GM03348 (cell line): ENCODE measurements at places on chromosomes 11 and 22.

- no peak for DNase-seq
Observed at GRCh38 chr11:72744474-72744873, 7.7 kb downstream of the ARAP1 start.

DNA sequence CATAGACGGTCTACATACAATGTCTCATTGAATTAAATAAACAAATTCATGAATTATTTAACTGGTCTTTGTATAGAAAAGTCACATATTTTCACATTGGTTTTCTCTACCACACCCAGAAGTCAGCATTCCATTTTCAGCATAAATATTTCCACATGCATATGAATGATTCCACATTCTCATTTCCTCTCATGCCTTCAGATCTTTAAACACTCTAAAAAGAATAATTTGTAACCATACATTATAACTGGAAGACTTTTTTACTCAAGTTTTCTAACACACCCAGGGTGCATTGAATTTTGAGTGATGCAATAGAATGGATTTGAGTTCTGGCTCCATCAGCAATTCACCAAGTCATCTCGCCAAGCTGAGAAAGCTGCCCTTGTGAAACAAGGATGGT is 501.8 kb upstream of the TENM4 start:
- DNase-seq: no peak

GRCh38 chr11:45332276-45332934 is 46.3 kb upstream of the SYT13 start:
- DNase-seq: peak; percentile 82

DNA sequence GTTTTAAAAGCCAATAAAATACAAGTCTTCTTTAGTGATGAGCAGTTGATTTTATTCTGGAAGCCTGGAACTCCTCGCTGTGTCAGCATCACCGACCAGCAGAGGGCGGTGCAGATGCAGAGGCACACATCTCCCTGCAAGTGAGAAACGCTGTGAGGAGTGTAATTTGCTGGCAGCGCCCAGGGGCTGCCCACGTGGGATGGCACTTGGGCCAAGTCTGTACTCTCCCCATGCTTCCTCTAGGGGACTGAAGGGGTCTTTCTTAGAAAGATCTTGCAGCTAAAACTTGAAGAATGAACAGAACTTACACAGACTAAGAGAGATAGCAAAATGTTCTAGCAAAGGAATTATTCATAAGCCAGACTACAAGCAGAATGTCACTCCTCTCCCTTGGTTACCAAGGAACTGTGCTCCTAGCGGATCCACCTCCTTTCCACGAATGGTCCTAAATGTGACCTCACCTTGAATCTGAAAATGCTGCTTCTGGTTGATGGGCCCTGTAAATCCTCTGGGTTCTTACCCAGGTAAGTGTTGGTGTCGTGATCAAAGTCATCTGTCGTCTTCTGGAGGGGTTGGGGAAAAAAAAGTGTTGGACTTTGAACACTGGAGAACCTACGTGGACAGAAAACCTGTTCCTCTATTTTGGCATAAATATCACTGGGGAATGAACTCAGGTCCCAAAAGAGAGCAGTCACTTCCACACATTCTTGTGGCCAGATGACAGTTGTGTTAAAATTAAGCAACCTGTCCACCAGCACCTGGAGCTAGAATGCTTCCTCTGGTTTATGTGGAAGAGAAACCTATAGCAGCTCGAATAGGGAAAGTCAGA is 31.8 kb downstream of the CNTF start:
- peak; percentile 91 for DNase-seq

DNA sequence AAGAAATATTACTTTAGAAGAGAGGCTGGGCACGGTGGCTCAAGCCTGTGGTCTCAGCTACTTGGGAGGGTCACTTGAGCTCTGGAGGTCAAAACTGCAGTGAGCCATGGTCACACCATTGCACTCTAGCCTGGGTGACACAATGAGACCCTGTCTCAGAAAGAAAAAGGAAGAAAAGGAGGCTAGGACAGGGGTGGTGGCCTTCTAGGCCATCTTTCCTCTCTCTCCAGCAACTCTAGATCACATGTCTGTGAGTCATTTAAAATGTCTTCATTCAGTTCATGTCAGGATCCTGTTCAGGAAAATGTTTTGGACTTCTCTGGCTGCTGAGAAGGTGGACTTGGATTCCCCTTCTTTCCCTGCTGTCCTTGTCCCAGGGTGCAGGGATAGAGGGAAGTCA is 53.3 kb downstream of the PPFIA1 start:
- peak; percentile 50 for DNase-seq

DNA sequence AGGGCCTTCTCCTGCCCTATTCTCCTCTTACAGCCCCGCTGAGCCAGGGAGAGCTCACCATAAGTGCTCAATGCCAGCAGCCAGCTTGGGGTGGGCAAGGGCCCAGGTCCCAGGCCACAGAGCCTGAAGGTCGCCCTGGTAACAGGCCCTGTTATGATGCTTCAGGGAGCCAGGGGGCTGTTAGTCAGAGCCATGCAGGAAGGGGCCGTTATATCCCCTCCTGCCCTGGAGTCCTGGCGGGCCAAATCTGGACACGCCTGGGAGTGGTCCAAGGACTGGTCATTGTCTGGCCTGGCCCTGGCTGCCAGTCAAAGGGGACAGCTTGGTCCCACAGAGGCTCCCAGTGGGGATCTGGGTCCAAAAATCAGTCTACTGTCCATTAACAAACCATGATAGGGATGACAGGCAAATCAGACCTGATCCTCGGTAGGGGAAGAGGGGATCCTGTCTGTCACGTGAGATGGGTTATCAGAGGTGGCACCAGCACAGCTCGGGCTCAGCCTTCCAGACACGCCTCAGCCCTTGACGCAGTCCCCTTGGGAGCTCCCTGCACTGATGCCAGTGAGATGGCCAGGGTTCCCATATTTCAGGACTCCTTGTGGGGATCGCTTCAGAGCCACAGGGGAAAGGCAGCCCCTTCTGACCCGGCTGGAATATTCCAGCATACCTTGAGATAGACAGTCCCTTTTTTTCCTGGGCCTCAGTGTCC is 55.9 kb downstream of the LRRC32 start:
- DNase-seq: no peak

DNA sequence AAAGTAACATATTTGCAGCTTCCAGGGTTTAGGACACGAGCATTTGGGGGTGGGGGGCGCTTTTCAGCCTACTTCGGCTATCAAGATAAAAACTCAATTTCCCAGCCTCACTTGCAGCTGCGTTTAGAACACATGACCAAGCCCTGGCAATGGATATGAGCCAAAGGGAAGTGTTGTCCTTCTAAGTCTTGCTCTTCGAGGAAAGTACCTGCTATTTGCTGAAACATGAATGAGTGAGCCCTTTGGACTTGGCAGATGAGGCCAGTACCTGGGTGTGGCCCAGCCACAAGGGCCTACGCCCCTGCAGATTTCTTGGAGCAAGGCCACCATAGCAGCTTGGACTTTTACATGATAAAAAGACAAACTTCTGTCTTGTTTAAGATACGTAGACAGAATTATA is 60.2 kb upstream of the SORL1 start:
- DNase-seq: no peak

DNA sequence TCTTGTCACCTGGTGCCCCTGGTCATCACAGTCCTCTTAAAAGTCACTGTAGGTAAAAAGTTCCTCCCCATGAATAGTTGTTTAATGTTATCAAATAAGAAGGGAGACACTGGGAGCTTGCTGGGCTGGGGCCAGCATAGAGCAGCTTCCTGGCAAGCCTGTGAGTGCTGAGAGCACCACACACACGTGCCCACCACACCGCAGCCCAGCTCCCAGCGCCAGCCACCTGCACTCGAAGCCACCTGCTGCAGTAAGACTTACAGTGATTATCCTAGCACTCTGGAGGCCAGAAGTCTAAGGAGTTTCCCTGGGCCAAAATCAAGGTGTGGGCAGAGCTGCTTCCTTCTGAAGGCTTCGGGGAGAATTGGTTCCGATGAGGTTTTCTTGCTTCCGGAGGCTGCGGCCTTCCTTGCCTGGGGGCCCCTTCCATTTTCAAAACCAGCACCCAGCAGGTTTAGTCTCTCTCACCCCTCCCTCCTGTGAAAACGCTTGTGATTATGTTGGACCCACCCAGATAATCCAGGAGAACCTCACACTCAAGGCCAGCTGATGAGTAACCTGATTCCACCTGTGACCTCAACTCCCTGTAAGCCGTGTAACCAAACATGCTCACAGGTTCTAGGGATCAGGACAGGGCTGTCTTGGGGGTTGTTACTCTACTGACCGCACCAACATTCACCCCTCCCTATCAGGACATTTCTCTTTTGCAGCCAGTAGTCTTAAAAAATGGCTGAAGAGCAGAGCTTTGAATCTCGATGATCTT is 687.2 kb downstream of the TBC1D22A start:
- no peak for DNase-seq

DNA sequence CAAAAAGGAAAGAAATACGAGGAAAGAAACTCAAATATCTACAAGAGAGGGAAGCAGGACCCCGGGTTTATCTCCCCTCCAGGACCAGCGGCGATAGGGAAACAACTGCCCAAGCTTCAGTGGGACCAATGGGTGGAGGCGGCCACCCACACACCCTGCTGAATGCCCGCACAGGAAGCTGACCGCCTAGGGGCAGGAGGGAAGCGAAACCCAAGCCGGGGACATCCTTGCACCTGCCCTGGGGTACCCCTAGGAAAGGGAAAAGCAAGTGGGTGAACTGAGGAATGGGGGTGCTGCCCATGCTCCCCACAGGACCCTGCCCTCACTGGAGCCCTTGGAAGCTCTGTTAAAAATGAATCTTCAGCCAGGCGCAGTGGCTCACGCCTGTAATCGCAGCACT is 27.6 kb upstream of the HMOX1 start:
- DNase-seq: no peak

- no peak for DNase-seq
Observed at GRCh38 chr22:46083383-46084350, 66.7 kb upstream of the PPARA start.

DNA sequence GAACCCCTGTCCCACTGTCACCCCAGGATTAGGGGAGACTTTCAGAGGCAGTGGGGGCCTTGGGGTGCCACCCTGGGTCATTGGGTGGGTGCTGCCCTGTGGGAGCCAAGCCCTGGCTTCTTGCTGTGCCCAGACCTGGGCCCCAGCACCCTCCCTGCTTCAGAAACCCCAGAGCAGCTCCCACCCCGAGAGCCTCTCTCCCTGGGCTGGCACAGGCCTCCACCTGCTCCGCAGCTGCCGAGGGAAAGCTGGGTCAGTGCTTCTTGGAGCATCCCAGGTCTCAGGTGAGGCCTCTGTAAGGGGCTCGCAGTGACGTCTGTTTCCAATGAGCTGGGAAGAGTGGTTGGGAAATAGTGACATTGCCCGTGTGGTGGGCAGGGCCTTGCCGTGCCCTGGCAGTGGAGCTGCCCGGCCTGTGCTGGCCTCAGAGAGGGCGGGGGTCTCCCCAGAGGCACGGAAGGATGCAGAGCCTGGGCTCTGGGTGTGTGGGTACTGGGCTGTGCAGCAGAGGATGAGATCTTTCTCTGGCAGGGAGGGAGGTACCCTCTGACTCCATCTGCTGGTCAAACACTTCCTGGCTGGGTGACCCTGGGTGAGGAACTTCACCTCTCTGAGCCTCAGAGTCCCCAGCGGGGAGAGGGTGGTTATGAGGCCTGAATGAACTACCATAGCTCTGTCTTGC is 23.0 kb downstream of the C22orf23 start:
- peak; percentile 77 for DNase-seq

- DNase-seq: no peak
Observed at GRCh38 chr11:134610116-134610910, 198.3 kb upstream of the B3GAT1 start.

DNA sequence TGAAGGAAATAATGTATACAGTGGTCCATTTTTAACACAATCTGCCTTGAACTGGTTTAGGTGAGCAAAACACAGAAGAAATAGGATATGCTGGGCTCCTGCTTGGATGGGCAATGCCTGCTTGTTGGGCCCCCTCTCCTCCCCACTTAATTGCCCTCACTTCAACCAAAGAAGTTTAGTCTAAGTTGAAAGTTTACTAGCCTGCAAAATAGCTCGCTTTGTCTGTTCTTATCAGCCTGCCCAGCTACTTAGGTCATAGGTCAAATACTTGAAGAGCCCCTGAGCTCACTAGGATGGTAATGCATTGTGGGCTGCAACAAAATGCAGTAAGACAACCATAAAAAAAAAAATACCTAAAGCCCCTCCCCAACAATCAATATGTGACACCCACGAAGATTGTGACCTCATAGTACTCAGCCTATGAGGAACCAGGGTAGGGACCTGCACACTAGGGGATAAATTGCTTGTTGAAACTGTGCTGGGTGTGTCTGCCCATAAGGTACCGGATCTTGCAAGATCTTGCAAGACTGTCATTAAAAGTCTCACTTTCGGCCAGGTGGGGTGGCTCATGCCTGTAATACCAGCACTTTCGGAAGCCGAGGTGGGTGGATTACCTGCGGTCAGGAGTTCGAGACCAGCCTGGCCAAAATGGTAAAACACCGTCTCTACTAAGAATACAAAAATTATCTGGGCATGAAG is 10.9 kb downstream of the DRICH1 start:
- no peak for DNase-seq

DNA sequence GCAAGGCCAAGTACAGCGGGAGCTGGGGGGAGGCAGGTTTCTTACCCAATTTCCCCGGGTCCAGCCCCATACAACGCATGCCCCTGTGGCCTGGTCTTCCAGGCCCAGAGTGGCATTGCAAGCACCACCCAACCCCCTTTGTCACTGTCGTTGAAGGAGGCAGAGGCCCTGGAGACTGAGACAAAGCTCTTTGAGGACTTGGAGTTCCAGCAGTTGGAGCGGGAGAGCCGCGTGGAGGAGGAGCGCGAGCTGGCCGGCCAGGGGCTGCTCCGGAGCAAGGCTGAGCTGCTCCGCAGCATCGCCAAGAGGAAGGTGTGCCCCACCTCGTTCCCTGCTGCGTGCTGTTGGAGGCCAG is 27.8 kb downstream of the PHLDB1 start:
- DNase-seq: no peak

- DNase-seq: no peak
Observed at GRCh38 chr11:120695426-120695825, 183.9 kb downstream of the GRIK4 start.

- DNase-seq: no peak
Observed at GRCh38 chr11:12188548-12189317, 78.3 kb downstream of the MICAL2 start.

- DNase-seq: no peak
Observed at GRCh38 chr11:11963842-11964773, 44.3 kb downstream of the DKK3 start.

- no peak for DNase-seq
Observed at GRCh38 chr11:122578171-122578825, 77.2 kb upstream of the UBASH3B start.

DNA sequence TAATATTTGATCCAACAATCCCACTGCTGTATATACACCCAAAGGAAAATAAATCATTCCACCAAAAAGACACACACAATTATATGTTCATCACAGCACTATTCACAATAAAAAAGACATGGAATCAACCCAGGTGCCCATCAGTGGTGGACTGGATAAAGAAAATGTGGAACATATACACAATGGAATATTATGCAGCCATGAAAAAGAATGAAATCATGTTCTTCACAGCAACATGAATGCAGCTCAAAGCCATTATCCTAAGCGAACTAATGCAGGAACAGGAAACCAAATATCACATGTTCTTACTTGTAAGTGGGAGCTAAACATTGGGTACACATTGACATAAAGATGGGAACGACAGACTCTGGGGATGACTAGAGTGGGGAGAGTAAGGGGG is 1.1 kb upstream of the OR2D3 start:
- no peak for DNase-seq

- no peak for DNase-seq
Observed at GRCh38 chr11:62468577-62468976, 49.7 kb downstream of the SCGB1A1 start.
